ENCODE measurements at places on chromosomes 4 and X. TPM values are rescaled to one million over a fixed set of nuclear protein-coding genes. Genes with fewer than 3 reads are reported as not detected.
A peak's percentile ranks its signal among the peaks of the same experiment; 100 is the strongest.

Gene NUDT11
- 3.0 TPM for total RNA-seq

Gene F11
- total RNA-seq = not detected

Gene SATL1
- not detected for total RNA-seq

- H3K27me3 ChIP-seq = no peaks in the 10 kb centered on the region
- no peak overlapping the region for H3K4me3 ChIP-seq
- no peaks in the 10 kb centered on the region for H3K4me1 ChIP-seq
Observed at GRCh38 chrX:22433292-22434070, 160.8 kb downstream of the CBLL2 start.

DNA sequence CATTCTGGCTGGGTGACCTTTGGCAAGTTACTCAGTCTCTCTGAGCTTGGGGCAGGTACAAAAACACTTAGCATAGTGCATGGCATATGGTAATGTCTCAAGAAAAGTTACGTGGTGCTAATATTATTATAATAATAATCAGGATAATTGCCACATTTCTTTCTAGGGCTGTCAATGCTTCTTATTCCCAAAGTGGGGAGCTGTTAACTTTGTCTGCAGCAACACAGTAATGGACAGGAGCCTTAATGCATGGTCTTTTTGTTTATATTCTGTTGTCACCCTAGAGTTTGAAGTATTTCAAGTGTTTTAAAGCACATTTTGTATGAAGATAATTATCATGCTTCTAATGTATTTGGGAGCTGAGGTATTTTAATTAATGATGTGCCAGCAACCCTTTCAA, 121.8 kb downstream of the FHIP1A start:
- H3K27me3 ChIP-seq = no peaks in the 10 kb centered on the region
- DNase-seq = no peak

DNA sequence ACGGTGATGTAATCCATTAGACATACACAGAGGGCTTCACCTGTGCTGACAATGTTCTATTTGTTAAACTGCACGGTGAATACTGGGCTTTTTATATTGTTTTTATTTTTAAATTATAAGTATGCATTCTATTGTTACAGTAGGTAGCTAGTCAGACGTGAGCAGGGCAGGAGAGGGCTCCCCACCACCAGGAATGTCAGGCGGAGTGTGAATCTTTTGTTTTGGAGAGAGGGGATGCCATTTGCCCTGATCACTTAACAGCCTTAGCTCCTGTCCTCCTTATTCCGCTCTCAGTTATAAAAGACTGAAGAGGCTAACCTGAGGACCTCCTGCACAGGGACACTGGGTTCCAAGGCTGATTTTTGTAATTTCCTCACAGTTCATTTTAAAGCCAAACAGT, 151.6 kb upstream of the TAPT1 start:
- no peaks in the 10 kb centered on the region for H3K4me1 ChIP-seq
- no peak overlapping the region for H3K4me3 ChIP-seq
- H3K36me3 ChIP-seq = no peaks in the 10 kb centered on the region
- H3K27ac ChIP-seq = no peak overlapping the region
- peaks cover 9% of the 10 kb centered on the region for H3K27me3 ChIP-seq

DNA sequence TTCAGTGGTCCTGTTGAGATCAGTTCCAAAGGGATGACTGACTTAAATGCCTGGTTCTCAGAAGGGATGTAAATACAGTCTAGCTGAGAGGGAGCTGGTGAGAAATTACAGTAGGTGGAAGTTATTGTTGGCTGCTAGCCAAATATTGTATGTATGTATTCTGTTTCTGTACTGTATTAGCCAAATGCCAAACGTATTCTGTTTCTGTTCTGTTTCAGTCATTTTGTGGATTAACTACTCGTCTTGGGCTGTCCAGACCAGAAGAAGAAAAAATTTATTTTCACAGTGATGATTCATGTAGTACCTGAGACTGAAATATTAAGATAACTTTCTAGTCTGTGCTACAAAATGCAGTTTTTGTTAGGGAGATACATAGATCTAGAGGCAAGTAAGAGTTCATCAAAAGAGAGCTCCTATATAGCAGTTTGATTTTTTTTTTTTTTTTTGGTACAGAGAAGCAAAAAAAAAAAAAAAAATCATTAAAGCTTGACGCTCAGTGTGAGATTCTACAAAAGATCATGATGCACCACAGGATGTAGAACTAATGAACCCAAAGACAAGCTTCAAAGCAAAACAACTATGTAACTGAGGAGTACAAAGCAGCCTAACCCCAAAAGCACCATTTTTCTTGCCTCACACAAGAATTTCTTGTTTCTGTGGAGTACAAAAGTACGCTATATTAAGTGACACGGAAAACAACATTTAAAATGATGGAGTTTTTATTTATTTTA, 54.8 kb downstream of the CASP6 start:
- peak overlapping the region; percentile 35 for H3K4me3 ChIP-seq
- H3K27me3 ChIP-seq = no peaks in the 10 kb centered on the region
- peaks cover 14% of the 10 kb centered on the region for H3K36me3 ChIP-seq
- H3K27ac ChIP-seq = peak overlapping the region; percentile 81

GRCh38 chrX:40471965-40472648, 108.7 kb upstream of the ATP6AP2 start:
- DNase-seq = peak; percentile 19
- H3K27ac ChIP-seq = no peak overlapping the region
- peaks cover 34% of the 10 kb centered on the region for H3K27me3 ChIP-seq
- peak overlapping the region; percentile 69 for H3K4me3 ChIP-seq
- H3K36me3 ChIP-seq = no peaks in the 10 kb centered on the region

GRCh38 chr4:121633653-121634052, 63.1 kb downstream of the ANXA5 start:
- H3K27me3 ChIP-seq = peaks cover 19% of the 10 kb centered on the region
- H3K4me1 ChIP-seq = no peaks in the 10 kb centered on the region
- no peaks in the 10 kb centered on the region for H3K36me3 ChIP-seq

DNA sequence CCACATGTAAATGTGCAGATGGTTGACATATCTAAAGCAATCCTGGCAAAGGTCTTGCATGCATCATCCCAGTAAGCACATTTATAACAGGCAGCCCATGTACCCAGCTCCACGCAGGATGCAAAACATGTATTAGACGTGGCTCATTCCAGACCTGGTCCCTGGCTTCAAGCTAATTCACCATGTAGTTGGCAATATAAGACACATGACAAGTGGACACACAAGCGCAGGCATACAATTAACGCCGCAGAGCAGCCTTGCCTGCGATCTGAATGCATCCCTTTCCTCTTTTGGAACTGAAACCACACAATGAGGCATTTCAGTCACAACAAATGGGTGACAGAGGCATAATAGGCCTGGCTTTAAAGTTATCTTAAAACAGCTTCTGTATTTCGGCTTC, 114.5 kb upstream of the TRIM2 start:
- no peak for DNase-seq
- H3K36me3 ChIP-seq = no peaks in the 10 kb centered on the region
- H3K4me1 ChIP-seq = peaks cover 14% of the 10 kb centered on the region
- H3K4me3 ChIP-seq = no peak overlapping the region
- peaks cover 5% of the 10 kb centered on the region for H3K27me3 ChIP-seq

GRCh38 chr4:30912098-30912714, 192.0 kb downstream of the PCDH7 start:
- H3K4me3 ChIP-seq = no peak overlapping the region
- no peaks in the 10 kb centered on the region for H3K27me3 ChIP-seq
- no peak for DNase-seq
- H3K4me1 ChIP-seq = no peaks in the 10 kb centered on the region
- peaks cover 2% of the 10 kb centered on the region for H3K36me3 ChIP-seq
- H3K27ac ChIP-seq = no peak overlapping the region
